ENCODE measurements at places on chromosomes 7 and 10.

DNA sequence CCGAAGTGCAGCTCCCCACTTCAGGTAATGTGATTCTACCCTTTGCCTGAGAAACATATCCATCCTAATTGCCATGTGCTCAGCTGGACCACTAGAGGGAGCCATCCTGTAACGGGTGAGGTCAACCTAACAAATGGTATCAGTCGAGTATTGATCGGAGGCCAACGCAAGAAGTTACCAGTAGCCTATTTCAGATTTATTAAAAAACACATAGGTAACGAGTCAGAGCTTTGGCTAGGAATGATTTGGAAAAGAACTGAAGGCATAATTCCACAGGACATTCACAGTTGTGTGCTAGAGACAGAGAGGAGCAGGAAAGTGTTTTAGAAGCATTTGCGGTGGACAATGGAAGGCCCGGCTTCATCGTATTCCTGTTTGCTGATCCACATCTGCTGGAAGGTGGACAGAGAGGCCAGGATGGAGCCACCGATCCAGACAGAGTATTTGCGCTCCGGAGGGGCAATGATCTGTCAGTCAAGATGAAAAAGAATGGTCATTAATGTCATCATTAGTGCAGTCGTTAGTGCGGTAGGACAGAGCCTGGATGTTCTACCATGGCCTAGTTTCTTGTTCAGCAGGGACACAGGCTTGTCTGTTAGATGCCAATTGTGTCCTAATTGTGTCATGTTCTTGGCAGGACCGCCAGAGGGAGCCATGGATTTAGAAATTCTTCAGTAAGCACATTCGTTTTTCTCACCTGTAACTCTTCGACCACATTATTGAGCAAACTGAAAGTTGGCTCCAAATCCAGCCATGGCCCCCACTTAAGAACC, 17.5 kb downstream of the ACTA2 start:
- peak; percentile 51 for DNase-seq

- no peak for DNase-seq
These were observed 51.8 kb upstream of the ANK3 start for GRCh38 chr10:60441515-60441914.

GRCh38 chr10:102644066-102644645, at the start of gene TRIM8:
Gene TRIM8 (plus strand): TSS chr10:102644479. CDS start chr10:102644618, 139 bp downstream.
- no peak for DNase-seq

- DNase-seq: no peak
These were observed 128.4 kb downstream of the DNAJB6 start for GRCh38 chr7:157464971-157465886.

- DNase-seq: no peak
These were observed 66.4 kb downstream of the CDH23 start for GRCh38 chr10:71463111-71463510.

GRCh38 chr7:91655656-91656055, 224.8 kb downstream of the MTERF1 start:
- peak; percentile 10 for DNase-seq

DNA sequence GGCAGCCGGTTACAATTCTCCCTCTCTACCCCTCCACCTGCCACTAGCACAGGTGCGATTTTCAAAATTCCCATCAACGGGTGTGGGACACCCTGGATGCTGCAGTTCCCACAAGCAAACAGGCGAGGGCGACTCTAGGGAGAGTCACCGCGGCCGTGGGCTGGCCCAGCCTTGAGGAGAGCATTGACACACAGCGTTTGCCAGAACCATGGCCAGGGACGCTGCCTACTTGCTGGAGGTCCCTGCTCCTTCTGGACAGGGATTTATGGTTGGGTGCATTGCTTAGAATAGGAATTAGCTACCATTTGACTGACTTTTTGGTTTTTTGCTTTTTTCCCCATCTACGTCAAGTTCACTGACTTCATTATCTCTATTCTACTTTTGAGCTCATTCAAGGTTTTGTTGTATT, 19.0 kb upstream of the CLDN4 start:
- DNase-seq: no peak

GRCh38 chr7:40676221-40676620, 541.4 kb downstream of the SUGCT start:
- no peak for DNase-seq

DNA sequence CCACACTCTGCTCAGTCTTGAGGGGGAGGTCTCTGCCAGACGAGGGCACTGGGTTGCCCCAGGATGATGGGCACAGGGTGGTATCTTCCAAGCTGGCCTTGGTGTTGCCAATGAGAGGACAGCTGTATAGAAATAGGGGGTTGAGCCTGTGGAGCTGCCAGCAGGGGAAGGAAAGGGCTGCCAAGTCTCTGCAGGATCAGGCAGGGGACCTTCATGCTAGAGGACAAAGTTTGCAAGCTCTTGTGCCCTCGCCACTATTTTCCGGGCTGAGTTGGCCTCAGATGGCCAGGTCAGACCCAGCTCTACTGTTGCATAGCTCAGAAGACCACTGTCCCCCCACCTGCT, 68.7 kb downstream of the ARHGAP22 start:
- DNase-seq: no peak

- peak; percentile 71 for DNase-seq
These were observed 35.1 kb downstream of the FHIP2A start for GRCh38 chr10:114856544-114857287.

GRCh38 chr10:30529373-30529998, 95.5 kb downstream of the MAP3K8 start:
- no peak for DNase-seq

DNA sequence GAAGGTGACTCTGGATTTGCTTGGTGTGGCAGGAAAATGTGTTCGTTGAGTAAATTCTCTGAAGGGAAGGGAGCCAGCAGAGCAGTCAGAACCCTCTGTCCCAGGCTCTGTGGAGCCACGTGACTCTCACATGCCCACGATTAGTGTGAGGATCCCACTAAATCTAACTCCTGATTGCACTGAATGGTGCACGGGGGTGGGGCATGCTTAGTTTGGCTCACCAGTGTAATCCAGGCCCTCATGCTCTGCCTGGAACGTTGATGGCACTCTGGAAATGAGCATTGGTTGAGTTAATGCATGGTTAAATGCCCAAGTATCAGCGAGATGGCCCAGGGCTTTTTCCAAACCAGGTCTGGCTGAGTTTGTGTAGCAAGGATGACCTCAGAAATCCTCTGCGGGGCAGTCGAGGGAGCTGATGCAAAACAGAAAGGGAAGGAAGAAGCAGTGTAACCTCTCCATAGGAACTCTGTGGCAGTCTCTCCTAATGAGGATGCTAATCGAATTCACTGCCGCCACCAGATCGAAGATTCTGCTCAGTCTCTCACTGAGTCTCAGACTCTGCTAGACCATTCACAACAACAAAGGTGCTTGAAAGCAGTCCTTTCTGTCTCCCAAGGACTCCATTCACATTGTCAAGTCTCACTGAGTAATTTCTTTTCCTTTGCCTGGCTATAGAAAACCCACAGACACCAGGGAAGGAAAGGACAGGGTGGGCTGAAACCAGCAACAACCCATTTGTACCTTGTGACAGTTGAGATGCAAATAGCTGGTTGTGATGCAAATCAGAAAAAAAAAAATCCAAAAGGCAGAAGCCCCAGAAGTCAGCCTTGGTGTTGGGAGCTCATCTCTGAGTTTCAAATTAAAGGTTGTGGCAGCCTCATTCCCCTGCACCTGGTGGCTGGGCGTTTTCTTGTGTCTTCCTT, 98.1 kb downstream of the C10orf105 start:
- no peak for DNase-seq

DNA sequence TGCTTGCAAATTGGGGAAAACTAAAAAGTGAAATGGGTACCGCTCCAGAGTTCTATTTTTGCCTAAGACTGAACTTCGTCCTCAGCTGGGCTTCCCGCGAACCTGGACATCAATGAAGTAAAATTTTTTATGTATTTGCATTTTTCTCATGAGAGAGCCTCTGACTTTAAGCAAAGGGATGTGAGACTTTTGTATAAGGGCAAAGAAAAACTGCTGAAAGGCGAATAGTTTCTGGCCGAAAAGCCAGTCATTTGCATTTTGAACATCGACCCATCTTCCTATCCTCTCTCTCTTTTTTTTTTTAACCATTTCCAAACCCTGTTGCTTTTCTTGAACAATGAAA, 573 bp downstream of the PMPCB start:
- DNase-seq: no peak

GRCh38 chr7:111735661-111736551, 173.6 kb upstream of the IMMP2L start:
- peak; percentile 35 for DNase-seq

DNA sequence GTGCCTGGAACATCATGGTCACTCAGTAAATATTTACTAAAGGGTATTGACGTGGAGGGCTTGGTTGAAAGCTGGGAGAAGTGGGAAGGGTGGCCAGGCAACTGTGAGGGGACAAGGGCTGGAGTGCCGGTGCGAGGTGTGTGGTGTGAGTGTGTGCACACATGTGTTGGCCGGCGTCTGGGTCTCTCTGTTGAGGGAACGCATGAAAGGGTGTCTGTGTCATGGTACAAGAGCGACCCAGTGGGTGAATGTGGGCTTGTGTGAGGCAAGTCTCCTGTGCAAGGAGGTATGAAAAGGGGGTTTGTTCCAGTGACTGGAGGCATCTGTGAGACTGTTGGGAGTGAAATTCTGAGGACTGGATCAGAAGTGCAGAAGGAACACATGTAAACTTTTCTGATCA, 29.4 kb upstream of the UCMA start:
- no peak for DNase-seq

GRCh38 chr7:64881461-64882287, 21.4 kb upstream of the ZNF273 start:
- DNase-seq: no peak

DNA sequence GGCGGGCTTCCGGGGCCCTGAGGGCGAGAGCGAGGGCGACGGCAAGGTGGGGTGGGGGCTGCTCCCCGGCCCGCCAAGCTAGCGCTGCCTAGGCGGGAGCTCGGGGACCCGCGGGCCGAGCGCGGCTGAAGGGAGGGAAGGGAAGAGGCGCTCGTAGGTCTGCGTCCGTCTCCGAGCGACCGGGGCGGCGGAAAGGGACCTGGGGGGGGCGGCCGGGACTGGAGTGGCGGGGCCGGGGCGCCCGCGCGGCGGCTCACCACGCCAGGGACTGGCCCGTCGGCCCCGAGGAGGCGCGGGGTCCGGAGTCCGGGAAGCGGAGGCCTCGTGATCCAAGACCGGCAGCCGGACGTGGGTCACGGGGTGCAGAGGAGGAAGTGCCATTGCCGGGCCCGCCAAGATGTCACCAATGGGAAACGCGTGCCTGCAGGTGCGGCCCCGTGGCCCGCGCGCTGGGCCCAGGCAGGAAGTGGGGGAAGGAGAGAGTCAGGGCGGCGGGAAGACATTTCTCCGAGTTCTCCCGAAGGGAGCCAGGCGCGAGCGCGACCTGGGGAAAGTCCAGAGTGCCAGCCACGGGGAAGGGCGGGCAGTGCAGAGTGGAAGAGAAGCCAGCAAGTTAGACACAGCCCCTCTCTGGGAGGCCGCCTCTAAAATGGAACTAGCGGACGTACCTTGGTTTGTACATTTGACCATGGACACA, 11.9 kb downstream of the HNRNPF start:
- no peak for DNase-seq

DNA sequence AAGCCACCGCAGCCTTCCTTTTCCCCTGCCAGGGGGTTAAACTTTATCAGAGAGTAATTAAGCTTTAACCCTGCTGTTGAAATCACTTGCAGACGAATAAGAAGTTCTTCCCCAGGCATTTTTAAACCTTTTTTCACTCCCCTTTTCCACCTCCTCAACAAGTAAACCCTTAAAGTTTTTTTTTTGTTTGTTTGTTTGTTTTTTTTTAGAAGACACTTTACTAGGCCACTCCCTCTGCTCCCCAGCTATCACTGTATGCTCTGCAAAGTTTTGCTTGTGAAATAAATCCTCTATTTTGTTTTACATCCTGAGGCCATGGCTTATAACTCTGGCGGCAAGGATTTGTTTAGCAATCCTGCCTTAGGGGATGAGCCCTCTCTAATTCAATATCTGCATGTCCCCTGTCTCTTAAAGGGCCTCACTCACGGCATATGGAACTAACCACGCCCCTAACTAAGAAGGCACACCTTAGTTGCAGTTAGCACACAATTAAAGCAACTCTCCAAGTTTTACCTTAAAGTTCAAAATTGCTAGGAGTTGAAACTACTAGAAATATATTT, 1354.7 kb upstream of the LRRTM3 start:
- no peak for DNase-seq

- no peak for DNase-seq
These were observed 731 bp downstream of the CHCHD3 start for GRCh38 chr7:133081119-133081598.

DNA sequence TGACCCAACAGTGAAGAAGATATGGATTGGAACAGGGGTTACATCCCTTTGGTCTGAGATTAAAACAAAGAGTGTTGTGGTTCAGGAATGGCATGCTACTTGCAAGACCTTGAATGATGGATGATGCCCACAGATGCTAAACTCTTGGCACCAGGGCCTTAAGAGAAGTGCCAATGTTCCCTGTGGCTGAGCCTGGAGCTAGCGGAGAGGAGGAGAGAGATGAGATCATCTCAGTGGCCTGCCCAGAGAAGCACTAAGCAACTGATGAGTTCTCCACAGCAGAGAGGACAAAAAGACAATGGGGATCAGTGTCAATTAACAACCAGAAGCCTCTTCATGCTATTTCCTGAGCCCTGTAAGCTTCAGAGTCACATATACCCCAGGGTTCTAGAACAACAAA, 97.8 kb downstream of the ELAPOR2 start:
- DNase-seq: no peak

GRCh38 chr7:2071133-2071832, 161.5 kb downstream of the MAD1L1 start:
- DNase-seq: no peak

DNA sequence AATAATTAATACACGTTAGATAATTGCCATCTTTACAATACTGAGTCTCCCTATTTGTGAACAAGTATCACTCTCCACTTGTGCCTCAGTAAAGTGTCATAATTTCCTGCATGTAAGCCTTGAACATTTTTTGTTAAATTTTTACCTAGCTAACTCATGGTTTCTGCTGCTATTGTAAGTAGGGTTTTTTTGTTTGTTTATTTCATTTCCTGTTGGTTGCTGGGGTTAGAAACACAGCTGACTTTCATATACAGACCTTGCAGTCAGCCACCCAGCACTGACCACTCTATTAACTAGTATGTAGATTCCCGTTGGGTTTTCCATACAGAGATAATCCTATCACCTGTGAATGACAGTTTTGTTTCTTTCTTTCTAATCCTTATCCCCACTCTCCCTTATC, 133.3 kb downstream of the MPP7 start:
- no peak for DNase-seq

DNA sequence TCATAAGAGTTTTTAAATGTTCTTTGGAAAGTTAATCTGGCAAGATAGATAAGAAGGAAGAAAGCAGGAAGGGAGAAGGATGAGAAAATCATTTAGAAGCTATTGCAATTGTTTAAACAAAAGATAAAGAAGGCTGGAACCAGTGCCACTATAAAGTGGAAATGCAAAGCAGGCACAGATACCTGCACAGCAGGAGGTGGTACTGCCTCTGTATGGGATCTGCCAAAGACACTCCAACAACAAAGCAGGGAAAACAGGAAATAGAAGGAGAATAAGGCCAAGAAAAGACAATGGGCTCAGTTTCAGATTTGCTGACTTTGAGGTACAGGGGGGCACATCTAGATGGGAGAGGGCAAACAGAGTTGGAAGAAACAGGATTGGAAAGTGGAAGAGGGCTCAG, 138.6 kb downstream of the PPP1R17 start:
- DNase-seq: no peak

- peak; percentile 81 for DNase-seq
These were observed 302.4 kb downstream of the PTEN start for GRCh38 chr10:88165849-88166271.
